ENCODE measurements at places on chromosomes 4 and X.

GRCh38 chr4:112119353-112119783 is 25.9 kb upstream of the FAM241A start:
- DNase-seq: no peak

- DNase-seq: no peak
Observed at GRCh38 chrX:3445806-3446490, 99.5 kb upstream of the MXRA5 start.

DNA sequence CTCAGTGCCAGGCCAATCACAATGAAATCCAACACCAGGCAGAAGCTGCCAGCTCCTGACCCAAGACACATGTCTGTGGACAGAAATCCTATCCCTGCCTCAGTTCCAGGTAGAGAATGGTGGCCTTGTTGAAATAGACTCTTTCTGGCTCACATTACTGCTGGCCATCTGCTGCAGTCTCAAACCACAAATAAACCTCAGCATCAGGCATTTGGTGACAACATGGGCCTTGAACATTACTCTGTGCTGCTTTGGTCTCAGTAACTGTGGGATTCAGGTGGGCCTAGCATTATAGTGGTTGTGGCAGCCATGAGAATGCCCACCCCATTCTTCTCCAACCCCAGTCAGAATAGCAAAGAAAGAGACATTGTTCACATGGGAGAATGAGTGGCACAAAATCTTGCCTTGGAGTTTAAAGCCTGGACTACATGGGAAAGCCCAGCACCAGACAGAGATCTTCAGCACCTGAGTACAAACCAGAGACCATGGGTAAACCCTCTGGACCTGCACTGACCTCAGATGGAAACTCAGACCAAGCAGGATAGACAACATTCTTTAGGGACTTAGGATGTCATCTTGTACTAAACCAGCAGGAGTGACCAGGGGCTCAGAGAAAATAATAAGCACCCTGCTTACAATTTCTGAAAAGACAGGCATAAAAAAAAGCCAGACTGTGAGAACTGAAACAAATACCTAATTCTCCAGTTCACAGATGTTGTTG is 50.4 kb upstream of the TRAM1L1 start:
- no peak for DNase-seq

DNA sequence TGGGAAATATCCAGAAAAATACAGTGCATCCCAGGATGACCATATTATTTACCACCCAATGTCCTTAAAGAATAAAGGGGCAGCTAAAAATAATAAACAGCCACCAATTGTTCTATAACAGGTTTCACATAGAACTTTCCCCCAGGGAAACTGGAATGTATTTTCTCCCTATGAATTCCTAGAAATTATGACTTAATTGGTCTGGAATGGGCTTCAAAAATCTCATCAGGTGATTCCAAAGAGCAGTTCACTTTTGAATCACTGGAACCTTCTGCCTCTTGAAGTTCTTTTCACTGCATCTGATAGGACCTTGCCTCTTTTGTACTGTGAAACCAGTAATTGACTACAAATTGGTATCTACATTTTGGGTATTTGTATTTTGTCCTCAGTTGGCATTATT is 119.3 kb downstream of the ZNF330 start:
- DNase-seq: peak; percentile 17

DNA sequence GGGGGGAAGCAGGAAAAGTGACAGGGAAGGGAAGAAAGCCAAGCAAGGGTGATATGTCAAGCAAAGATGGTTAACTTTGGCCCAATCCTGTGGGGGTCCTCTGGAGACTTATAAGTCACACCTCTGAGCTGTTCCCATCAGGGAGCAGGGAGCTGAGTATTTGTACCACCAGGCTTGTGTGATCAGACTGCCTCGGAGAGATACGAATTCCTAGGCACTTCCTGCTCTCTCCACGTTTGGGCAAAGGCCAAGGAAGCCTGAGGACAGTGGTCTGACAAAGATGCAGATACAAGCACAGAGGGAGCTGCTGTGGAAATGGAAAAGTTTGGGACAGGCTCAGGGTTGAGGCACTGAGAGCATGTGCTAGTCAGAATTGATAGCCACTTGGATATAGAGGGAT is 10.4 kb upstream of the PPP3CA start:
- DNase-seq: no peak

- DNase-seq: no peak
Observed at GRCh38 chr4:129094347-129094746, 1.0 kb upstream of the SCLT1 start.

DNA sequence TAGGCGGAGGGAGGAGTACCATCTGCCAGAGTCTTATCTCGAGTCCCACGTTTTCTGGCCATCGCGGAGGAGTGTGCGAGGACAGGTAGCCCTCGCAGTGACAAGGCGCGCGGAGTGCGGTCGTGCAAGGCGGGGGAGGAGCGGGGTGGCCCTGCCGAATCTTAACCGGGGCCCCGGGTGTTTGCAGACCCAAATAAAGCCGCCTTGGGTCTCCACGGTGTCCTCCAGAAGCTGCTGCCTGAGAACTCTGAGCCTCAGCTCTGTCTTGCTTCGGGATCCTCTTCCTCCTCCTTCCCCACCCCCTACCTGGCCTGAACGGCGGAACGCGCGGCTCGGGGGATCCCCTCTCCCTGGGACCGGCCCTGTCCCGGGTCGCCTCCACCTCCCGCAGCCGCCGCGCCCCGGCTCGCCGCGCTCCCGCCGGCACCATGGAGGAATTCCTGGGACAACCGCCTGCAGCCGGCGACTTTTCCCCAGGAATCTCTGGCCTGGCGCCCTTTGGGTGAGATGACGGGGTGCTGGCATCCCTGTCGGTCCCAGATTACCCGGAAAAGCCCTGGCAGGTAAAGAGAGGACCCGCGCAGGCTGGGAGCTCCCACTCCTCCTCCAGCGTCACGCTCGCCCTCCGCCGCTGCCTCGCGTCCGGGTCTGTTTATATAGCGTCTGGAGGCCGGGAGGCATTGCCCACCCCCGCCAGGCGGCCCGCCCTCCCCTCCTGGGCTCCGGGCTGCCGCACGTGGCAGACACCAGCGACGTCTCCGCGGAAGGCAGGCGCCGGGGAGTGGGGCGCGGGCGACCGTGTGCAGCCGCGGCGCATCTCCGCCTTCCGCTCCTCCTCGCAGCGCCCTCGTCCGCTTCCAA is at the start of gene GALNTL6:
Gene GALNTL6, plus strand, starts transcription at position 740 of the 861 bp plus-strand sequence.
- DNase-seq: no peak

DNA sequence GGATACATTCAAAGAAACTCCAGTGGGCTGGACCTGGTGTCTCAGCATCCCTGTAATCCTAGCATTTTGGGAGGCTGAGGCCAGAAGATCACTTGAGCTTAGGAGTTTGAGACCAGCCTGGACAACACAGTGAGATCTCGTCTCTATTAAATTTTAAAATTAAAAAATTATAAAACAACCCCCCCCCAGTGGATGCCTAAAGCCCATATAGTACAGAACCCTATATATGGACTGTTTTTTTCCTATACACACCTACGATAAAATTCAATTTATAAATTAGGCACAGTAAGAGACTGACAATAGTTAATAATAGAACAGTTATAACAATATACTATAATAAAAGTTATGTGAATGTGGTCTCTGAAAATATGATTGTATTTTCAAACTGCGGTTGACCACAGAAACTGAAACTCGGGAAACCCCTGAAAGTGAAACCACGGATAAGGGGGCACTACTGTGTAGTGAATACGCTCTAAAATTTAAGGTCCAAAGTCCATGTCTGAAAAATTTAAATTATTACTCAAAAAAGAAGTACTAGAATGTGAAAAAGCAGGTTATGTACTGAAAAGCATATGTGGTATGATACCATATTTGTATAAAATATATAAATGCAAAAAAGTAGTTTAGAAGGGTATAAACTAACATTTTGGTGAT is 2.0 kb downstream of the SMIM14 start:
- no peak for DNase-seq

DNA sequence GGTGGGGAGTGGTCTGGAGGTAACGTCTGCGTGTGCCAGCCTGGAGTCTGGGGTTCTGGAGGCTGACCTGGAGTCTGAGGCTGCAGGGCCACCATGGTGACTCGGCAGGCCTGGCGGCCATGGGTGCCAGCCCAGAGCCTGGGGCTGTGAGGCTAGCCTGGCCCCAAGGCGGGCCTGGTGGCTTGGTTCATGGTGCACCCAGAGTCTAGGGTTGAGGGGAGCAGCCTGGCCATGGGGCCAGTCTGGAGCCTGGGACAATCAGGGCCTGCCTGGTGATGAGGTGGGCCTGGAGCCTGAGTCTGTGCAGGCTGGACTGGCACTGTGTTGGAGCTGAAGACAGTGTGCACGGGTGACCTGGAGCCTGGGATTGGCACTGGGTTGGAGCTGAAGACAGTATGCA is 64.9 kb downstream of the CXorf49B start:
- no peak for DNase-seq

- no peak for DNase-seq
Observed at GRCh38 chr4:3783693-3784306, 17.6 kb downstream of the ADRA2C start.

DNA sequence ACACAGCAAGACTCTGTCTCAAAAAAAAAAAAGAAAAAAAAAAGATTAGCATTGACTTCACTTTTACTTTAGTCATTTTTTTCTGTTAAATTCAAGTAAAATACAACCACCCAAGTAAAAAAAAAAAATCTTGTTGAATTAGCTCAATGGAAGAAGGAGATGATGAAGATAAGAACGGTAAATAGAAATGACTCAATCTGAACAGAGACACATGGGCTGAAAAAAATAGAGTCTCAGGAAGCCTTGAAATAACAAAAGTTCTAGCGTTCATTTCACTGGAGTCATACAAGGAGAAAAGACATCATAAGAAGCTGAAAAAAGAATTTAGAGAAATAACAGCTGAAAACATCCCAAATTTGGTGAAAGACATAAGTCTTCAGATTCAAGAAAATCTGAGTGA is 75.5 kb downstream of the CASP3 start:
- DNase-seq: no peak

DNA sequence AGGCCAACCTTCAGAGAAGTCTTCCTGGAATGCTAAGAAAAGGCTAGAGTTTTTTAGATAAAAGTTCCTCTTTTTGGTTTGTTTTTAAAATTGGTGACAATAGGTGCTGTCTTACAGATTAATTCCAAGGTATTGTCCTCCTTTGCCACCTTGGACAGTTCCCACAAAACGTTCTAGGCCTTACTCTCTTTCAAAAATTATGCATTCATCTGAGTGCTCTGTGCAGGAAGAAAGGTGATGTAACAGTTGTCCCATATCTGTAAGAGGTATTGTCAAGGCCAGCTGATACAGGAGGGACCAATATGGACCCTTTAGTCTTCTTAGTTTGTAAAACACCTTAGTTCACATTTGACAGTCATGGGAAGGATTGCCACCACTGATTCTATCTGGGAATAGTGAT is 15.9 kb upstream of the CXCL5 start:
- no peak for DNase-seq

- DNase-seq: no peak
Observed at GRCh38 chrX:151184705-151185104, 8.3 kb downstream of the GPR50 start.

DNA sequence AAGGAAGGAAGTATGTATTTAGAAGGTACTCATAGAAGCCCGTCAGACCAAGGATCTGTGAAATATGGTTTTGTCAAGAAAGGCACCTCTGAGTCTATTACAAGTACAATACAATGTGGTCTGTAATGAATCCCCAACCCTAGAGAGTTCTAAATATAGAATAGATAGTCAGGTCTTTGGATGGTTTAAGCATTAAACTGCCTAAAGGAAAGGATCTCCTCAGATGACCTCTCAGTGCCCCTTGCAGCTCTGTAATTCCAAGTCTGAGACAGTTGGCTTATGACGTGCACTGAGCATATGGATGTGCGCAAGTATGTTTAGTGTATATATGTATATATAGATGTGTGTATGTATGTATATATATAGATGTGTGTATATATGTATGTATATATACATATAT is 62.0 kb downstream of the CCSER1 start:
- no peak for DNase-seq

DNA sequence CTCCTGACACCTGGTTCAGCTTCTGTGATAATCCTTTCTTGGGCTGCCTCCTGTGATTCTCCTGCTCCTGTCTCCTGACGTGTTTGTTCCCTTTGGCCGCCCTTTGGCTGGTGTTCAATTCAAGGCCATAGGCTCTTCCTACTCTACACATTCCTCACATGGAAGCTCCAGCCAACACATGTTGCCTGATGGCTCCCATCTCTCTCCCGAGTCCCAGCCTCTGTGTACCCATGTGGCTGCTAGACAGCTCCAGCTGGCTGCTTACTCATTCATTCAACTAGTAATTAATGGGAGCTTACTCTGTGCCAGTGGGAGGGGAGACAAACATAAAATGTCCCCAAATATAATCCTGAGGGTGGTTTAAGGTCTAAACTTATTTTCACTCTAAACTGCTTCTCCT is 9.2 kb upstream of the MED28 start:
- DNase-seq: no peak

DNA sequence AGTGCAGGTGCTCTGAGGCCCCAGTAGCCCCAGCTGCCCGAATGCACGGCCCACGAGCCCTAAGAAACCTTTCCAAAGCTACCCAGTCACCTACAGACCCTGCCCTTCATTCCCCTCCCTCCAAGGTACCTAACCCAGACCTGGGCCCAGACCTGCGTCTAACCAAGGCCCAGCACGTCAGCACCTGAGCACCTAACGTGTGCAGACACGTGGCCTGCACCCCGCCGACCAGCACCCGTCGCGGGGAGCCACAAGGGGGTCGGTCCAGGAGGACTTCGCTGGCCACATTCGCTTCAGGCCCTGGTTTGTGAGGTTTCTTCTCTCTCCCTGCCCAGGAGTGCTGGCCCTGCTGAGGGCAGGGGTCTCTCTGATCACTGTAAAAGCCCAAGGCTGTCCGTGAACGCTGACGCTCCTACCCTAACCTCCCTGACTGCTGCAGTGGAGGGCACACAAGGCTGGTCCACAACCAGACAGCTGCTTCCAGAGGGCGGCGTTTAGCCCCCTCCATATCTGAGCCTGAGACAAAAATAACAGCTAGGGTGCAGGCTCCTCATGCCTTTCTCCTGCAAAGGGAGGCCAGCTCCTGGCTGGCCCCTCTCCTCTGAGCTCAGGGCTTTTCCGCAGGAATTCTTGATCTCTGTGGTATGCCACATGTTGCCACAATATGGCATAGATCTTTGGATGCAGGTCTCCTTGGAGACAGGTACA is 31.8 kb downstream of the WDR1 start:
- no peak for DNase-seq

Measured in kidney glomerular epithelial cell (primary cell).